ENCODE measurements at places on chromosomes 5 and 9.

DNA sequence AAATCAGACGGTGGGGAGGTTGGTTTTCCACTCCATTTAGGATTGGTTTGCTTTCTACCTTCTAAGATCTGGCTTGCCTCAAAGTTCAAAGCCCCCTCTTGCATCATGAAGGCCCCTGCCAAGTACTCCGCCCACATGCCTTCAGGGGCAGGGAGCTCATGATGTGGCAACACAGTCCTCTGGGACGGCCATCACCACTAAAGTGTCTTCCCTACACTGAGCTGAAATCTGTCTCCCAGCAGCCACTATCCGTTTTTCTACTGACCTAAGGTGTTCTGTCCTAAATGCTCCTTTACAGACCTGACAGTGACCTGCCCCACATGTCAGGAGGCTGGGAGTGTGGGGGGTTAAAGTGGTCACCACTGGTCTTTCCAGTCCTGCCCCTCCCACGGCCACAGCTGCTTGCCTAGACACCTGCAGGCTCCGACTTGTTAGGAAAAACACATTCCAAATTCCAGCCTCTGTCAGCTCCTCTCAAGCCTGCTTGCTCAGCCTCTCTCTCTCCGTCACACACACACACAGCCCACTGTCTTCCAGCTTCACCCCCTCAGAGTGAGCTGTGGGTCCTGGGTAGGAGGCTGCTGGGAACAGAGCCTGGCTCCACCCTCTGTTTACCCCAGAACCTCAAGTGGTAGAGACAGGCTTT lies 44.9 kb downstream of the SHB start:
- no peak for ATAC-seq

- ATAC-seq, result no peak
These were observed 100.6 kb downstream of the LHFPL2 start for GRCh38 chr5:78547731-78548615.

GRCh38 chr5:147485046-147485445 lies 24.8 kb downstream of the DPYSL3 start:
- ATAC-seq, result no peak

DNA sequence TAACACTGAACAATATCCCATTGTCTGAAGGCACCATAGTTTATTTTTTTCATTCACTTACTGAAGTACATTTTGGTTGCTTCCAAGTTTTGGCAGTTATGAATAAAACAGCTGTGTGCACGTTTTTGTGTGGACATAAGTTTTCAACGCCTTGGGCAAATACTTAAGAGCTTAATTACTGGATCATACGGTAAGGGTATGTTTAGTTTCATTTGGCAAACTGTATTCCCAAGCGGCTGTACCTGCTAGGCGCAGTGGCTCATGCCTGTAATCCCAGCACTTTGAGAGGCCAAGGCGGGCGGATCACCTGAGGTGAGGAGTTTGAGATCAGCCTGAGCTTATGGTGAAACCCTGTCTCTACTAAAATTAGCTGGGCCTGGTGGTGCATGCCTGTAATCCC lies 63.7 kb upstream of the FAM120A start:
- ATAC-seq, result no peak

GRCh38 chr9:95769473-95769872 lies 106.0 kb upstream of the ERCC6L2 start:
- ATAC-seq, result no peak

- ATAC-seq, result no peak
These were observed 5.2 kb upstream of the CTNND2 start for GRCh38 chr5:11909471-11909870.

DNA sequence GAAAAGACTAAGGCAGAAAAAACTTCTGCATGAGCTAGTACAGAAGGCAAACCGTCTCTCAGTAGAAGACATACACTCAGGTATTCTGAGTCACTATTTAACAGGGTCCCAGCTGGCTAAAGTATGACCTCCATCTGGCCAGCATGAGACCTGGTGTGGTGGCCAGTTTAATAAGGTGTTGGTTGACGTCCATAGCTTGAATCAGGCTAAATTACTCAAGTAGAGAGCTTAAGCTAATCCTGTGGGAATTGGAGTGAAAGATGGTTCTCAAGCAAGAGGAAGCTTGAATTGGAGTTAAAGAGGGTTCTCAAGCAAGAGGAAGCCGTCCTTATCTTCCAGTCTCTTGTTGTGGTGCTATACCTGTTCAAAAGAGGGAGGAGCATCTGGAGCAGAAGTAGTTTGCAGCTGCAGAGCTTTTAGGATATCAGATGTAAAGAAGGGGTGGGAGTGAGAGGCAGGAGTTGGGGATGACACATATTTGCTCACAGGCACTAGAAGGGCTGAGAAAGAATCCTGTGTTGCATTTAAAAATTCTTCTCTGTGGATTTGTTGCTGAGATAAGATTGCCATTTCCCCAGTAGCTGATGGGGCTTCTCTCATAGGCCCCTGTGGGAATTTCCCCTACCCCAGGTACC lies 136.1 kb upstream of the RUSC2 start:
- no peak for ATAC-seq

DNA sequence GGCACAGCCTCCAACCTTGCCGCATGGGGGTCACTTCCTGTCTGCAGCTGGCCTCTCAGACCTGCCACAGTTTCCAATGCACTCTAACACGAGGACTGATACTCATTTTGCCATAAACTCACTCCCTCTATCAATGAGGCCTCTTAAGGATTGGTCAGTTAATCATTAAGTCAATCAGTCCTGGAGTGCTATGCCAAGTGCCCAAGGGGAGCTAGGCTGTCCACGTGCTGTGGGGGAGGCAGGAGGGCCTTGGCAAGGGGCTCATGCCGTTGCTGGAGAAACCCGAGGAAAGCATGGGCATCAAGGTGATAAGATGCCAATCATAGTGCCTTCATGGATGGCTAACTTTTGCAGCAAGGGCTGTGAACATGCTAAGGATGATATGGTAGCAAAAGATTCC lies 1.7 kb upstream of the ALDH1B1 start:
- ATAC-seq, result no peak

GRCh38 chr5:28473531-28474107 lies 1435.2 kb upstream of the CDH9 start:
- no peak for ATAC-seq

- peak; percentile 84 for ATAC-seq
These were observed at the start of gene FRMPD1 for GRCh38 chr9:37650873-37651768. Gene FRMPD1 (plus strand): TSS chr9:37650954. CDS start chr9:37692642, 41,688 bp downstream.

DNA sequence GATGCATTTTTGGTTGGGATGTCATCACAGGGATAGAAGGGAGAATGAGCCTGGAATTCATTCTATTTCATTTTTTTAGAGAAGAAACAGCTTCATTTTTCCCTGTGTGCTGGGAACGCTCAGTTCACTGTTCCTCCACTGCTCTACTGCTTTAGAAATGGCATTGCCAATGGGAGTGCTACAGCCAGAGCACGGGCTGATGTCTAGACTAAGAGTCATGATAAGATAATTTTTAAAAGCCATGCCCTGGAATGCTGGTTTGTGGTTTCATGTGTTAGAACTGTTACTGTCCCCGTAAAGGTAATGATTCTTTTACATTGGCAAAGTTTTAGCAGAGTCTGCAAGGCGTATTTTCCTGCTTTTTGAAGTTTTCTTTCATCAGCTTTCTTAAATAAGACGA lies 119.6 kb downstream of the SEMA6A start:
- no peak for ATAC-seq

DNA sequence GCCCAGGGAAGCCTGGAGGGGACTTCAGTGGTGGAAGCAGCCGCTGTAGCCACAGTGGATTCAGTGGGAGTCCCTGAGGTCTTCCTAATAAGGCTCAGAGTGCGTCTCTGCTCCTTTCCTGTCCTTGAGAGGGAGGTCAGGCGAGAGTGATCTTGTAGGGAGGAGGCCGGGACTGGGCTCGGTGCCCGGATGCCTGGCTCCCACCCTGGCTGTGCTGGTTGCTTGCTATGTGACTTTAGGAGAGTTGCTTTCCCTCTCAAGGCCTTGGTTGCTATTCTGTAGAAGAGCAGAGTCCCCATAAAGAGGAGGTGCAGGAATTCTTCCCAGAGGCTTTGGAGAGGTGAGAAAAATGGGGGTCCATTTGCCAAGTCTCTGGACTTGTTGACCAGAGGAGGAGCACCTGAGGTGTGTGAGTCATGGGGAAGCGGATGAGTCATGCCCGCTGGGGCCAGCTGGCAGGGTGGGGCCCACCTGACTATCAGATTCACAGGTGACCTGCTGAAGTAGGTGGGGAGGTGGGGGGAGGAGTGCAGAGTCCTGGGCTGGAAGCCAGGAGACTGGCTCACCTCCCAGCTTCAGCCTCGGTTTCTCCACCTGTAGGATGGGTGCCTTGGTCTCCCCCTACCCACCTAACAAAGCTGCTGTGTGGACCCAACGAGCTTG lies 13.8 kb downstream of the GSN start:
- no peak for ATAC-seq

GRCh38 chr9:23145467-23145866 lies 680.6 kb downstream of the ELAVL2 start:
- no peak for ATAC-seq

DNA sequence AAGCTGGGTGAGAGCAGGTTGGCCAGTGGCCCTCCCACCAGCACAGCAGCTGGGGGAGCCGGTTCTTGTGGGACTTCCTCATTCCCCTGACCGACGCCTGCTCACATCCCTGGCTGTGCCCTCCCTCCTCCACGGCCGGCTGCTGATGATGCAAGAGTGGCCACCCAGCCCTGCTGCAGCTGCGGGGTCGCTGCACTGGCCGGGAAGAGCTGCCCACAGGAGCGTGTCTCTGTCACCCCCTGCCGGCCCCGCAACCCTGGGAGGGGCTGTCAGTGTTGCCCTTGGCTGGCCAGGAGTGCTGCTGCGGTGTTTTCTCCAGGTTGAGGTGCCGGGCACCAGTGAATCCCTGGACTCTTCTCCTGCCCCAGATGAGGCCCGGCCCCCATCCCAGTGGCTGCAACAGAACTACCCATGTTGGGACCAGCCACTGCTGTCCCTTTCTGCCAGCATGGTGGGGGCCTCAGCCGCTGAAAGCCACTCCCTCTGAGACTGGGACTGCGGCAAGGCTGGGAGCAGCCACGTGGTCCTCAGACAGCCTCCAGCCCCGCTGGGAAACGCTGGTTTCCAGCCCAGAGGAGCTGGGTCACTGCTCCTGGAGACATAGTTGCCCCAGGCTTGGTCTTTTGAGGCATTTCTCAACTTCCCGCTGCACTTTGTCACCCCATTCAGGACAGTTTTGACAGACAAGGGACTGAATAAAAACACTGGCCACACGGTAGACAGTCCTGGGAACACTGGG lies 739 bp downstream of the CARD9 start:
- ATAC-seq, result no peak

GRCh38 chr5:113806250-113806649 lies 292.8 kb downstream of the YTHDC2 start:
- ATAC-seq, result no peak

DNA sequence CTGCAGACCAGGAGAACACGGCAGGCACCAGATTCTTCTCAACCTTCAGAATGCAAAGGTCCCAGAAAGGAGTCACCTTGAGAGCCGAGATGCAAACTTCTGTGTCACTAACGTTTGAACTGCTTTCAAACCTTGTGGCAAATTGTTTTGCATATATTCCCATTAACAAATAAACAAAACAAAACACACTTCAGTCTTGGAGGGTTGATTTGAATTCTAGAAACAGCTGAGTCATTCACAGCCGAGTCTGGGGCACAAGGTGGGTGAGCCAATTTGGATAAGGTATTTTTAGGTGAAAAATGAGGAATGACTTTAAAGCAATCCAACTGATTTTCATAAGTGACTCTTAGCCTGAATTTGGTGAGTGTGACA lies 38.8 kb upstream of the ANKRD33B start:
- no peak for ATAC-seq

GRCh38 chr5:64594601-64595000 lies 88.8 kb downstream of the RGS7BP start:
- ATAC-seq, result no peak

DNA sequence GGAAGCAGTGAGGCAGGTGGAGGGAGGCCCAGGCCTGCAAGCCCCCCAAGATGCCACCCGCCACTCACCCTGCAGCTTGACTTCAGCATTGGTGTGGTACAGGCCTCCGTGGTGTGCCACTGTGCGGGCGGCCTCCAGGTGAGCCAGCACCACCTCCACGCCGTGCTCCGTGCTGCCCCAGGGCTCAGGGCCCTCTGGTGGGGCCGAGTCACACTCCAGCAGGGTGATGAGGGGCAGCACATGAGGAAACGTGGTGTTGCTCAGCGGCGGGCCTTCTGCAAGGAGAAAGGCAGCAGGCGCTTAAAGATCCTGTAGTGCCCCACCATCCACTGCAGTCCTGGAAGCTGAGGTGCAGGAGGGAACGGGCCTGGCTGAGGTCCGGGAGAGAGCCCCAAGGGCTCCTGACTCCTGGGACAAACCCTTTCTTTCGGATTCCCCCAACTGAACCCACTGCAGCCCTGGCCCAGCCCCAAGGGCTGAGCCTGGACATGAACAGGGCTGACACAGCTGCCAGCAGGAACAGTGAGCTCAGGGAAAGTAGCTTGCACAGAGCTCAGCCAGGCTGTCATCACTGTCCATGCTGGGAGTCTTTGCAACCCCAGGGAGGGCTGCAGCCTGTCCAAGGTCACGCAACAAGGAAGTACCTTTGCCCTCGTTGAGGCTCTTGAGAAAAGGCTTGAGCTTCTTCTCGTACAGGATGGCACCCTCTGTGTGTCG lies 4.7 kb upstream of the TOR2A start:
- ATAC-seq, result no peak

- no peak for ATAC-seq
These were observed 15.0 kb downstream of the ZSWIM6 start for GRCh38 chr5:61347080-61347479.

GRCh38 chr5:42570966-42571960 lies 148.0 kb downstream of the GHR start:
- no peak for ATAC-seq

- ATAC-seq, result no peak
These were observed 51.2 kb upstream of the HSPA9 start for GRCh38 chr5:138626333-138626944.

GRCh38 chr9:84393266-84393950 lies 52.9 kb upstream of the SLC28A3 start:
- ATAC-seq, result peak; percentile 6

DNA sequence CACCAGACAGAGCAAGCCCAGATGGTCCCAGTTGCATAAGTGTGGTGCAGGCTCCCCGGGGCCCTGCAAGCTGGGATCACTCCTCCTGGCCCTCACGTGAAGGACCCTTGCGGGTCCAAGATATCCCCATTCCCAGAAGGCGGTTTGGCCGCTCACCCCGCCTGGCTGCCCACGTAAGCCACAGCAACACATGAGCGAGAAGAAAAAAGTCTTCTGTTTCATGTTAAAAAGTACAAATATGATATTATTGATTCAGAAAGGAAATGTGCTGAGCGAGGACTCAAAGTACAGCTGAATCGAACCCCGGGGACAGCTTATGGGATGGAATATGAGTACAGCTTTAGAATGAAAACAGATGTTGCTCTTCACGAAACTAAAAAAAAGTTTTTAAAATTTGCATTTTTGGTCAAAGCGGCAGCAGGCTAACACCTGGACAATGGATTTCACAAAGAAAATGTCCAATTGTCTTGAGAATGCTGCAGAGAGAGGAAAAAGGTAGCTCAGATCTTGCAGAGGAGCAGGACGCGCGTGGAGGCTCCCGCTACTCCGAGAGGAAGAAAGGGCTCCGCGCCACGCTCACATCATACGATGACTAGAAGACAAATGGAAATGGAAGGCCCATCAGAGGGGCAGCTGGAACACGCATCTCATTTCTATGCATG lies 427.6 kb downstream of the IRX1 start:
- ATAC-seq, result no peak
